Endothelial cell of umbilical vein (primary cell): ENCODE measurements at places on chromosomes 2 and 18. TPM values are rescaled to one million over a fixed set of nuclear protein-coding genes. Genes with fewer than 3 reads are reported as not detected.

CPLX4 gene
- not detected in 2 replicates for total RNA-seq

TXNL1 gene
- 70.6 and 81.2 TPM in 2 replicates for total RNA-seq

MCFD2 gene
- total RNA-seq: 138 and 141 TPM in 2 replicates

BMP10 gene
- not detected in 2 replicates for total RNA-seq

CAVIN2 gene
- total RNA-seq: 171 and 202 TPM in 2 replicates

LONRF2 gene
- total RNA-seq: not detected in 2 replicates

GRCh38 chr18:13913205-13913604 is 2.1 kb downstream of the MC2R start:
- H3K4me1 ChIP-seq: no peaks in the 10 kb centered on the region
- no peaks in the 10 kb centered on the region for H3K27me3 ChIP-seq
- H3K27ac ChIP-seq: no peak overlapping the region
- no peak overlapping the region for H3K4me3 ChIP-seq
- DNase-seq: no peak

DNA sequence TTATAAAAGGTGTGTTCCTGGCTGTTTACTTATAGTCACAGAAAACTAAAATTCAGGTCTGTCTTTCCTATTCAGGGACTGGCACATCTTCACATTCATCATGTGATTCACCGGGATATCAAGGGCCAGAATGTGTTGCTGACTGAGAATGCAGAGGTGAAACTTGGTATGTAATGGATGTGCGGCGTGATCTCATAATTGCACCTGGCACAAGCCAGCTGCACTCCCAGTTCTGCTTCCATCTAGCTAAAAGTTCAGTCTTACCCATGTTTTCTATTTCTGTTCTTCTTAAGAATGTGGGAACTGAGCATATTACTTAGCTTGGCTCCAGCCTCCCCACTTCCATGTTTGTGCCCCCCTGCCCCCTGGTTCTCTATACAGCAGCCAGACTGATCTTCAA is 131.9 kb downstream of the MAP4K4 start:
- H3K27ac ChIP-seq: no peak overlapping the region
- no peak overlapping the region for H3K4me3 ChIP-seq
- peaks cover 38% of the 10 kb centered on the region for H3K36me3 ChIP-seq

- H3K27me3 ChIP-seq: no peaks in the 10 kb centered on the region
- H3K4me3 ChIP-seq: no peak overlapping the region
- no peak for DNase-seq
- H3K36me3 ChIP-seq: no peaks in the 10 kb centered on the region
- H3K27ac ChIP-seq: no peak overlapping the region
- H3K4me1 ChIP-seq: no peaks in the 10 kb centered on the region
Observed at GRCh38 chr2:65751408-65751807, 319.0 kb upstream of the SPRED2 start.

GRCh38 chr2:37706334-37707183 is 35.1 kb upstream of the CDC42EP3 start:
- H3K4me1 ChIP-seq: peaks cover 9% of the 10 kb centered on the region
- H3K27ac ChIP-seq: no peak overlapping the region
- H3K4me3 ChIP-seq: no peak overlapping the region
- no peaks in the 10 kb centered on the region for H3K36me3 ChIP-seq
- no peak for DNase-seq

DNA sequence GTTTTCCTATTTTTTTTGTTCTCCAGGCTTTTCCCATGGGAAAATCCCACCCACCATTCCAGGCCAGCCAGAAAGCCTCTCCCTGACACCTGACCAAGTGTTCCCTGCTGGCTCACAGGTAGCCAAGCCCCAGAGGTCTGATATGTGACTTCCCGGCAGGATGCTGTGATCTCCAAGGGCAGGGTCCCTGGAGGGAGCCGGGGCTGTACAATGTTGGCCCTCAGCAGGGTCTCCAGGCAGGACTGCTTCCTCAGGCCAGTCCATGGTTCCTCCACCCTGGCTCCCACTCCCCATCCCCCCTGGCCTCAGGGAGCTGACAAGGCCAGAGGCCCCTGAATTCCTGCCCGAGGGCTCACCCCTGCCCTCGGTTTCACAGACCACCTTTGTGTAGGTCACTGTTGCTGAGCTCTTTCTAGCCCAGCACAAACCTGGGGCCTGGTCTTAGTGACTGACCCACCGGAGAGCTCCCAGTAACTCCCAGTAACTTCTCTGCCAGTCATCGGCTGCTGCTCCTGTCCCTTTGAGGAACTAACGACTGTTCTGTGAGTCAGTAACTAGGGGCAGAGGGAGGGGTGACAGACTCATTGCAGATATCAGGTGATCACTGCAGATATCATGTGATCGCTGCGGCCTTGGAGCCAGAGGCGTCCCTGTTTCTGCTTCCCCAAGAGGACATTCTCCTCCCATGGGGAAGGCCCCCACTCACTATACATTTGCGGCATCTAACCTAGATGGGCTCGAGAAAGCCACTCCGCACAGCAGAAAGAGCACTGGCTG is 38.7 kb downstream of the SDC1 start:
- H3K4me3 ChIP-seq: no peak overlapping the region
- H3K27me3 ChIP-seq: no peaks in the 10 kb centered on the region
- DNase-seq: no peak
- H3K27ac ChIP-seq: no peak overlapping the region
- H3K4me1 ChIP-seq: no peaks in the 10 kb centered on the region
- no peaks in the 10 kb centered on the region for H3K36me3 ChIP-seq

GRCh38 chr18:71105078-71105819 is 816.4 kb downstream of the SOCS6 start:
- no peak for DNase-seq
- H3K4me1 ChIP-seq: no peaks in the 10 kb centered on the region
- no peak overlapping the region for H3K27ac ChIP-seq

GRCh38 chr18:67705748-67706147 is 189.2 kb upstream of the DSEL start:
- H3K4me3 ChIP-seq: no peak overlapping the region
- no peak overlapping the region for H3K27ac ChIP-seq
- no peaks in the 10 kb centered on the region for H3K36me3 ChIP-seq
- H3K27me3 ChIP-seq: no peaks in the 10 kb centered on the region
- DNase-seq: no peak

- no peak overlapping the region for H3K4me3 ChIP-seq
Observed at GRCh38 chr2:201597397-201597796, 45.9 kb downstream of the TMEM237 start.

DNA sequence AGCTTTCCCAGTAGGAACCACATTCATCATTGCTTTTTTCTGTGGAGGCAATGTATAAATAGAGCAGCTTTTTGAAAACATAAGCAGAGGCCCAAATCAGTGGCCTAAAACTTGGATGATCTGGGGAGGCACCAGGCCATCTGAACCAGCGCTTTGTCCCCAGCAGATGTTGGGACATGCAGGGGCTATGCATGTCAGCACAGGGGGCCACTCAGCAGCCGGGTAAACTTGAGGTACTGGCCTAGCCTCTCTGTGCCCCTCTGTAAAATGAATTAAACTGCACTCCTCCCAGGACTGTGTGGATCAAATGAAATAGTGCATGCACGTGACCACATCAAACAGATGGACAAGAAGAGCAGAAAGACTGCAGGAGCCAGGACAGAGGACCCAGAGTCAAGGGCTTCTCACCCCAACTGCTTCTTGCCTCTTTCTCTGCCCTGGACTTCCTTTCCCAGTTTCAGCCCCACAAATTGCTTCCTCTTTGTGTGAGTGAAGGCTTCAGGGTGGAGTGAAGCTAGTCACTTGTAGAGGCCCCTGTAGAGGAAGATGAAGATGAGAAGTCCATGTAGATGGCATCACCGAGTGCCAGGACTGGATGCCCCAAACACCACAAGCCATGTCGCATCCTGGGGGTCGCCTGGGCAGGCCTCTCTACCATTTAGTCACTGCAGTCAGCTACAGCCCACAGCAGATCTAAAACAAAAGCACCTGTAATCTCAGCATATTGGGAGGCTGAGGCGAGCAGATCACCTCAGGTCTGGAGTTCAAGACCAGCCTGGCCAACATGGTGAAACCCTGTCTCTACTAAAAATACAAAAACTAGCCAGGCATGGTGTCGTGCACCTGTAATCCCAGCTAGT is 53.2 kb downstream of the IMPA2 start:
- no peak overlapping the region for H3K27ac ChIP-seq
- DNase-seq: no peak
- H3K4me3 ChIP-seq: no peak overlapping the region
- peaks cover 3% of the 10 kb centered on the region for H3K27me3 ChIP-seq

- H3K36me3 ChIP-seq: no peaks in the 10 kb centered on the region
- H3K27ac ChIP-seq: no peak overlapping the region
- H3K4me1 ChIP-seq: no peaks in the 10 kb centered on the region
- DNase-seq: no peak
- no peak overlapping the region for H3K4me3 ChIP-seq
- peaks cover 3% of the 10 kb centered on the region for H3K27me3 ChIP-seq
Observed at GRCh38 chr2:217753460-217754200, 249.2 kb downstream of the TNS1 start.

DNA sequence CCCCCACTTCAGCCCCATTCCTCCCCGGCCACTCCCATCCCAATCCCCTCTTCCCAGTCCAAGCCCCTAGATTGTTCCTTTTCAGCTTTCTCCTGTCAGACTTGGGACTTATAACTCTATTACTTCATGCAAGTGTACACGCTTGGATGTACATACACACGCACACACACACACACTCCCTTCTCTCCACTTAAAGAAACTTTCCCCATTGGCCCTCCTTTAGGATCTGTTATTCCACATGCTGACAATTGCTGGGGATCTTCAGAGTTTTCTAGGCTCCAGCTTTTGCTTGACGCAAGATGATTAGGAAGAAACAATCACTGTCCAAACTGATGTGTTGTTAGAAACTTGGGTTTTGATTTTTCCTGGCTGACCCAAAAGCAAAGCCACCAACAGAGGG is 75.4 kb downstream of the CDK15 start:
- no peak overlapping the region for H3K4me3 ChIP-seq
- no peak overlapping the region for H3K27ac ChIP-seq
- no peak for DNase-seq
- no peaks in the 10 kb centered on the region for H3K4me1 ChIP-seq

- H3K36me3 ChIP-seq: no peaks in the 10 kb centered on the region
- H3K4me1 ChIP-seq: no peaks in the 10 kb centered on the region
- DNase-seq: no peak
- H3K27me3 ChIP-seq: no peaks in the 10 kb centered on the region
- no peak overlapping the region for H3K27ac ChIP-seq
- no peak overlapping the region for H3K4me3 ChIP-seq
Observed at GRCh38 chr2:126850940-126851339, 47.8 kb upstream of the TEX51 start.

DNA sequence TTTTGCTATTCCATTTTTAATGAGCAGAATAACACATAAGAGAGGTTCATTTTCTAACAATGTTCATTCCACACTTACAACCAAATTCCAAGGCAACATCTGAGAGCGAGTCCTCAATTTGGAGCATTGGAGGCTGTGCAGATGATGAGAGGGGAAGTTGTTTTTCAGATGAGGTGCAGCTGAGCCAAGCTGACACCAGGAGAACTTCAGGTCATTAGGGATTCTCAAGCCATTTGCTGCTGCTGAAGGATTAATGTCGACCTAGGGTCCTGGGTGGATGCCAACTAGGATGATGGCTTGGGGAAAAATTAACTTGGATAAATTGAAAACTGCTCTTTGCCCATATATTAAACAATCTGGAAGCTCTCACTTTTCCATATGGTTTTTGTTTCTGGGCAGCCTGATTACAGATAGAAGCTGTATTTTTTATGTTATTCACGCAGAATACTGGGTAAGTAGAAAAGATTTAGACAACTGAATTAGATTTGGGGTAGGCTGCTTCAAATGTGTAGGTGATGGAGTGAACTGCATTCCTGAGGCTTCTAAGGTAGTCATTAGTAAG is 206.4 kb upstream of the SLC39A10 start:
- H3K4me1 ChIP-seq: no peaks in the 10 kb centered on the region
- H3K36me3 ChIP-seq: no peaks in the 10 kb centered on the region
- no peaks in the 10 kb centered on the region for H3K27me3 ChIP-seq
- H3K27ac ChIP-seq: no peak overlapping the region

DNA sequence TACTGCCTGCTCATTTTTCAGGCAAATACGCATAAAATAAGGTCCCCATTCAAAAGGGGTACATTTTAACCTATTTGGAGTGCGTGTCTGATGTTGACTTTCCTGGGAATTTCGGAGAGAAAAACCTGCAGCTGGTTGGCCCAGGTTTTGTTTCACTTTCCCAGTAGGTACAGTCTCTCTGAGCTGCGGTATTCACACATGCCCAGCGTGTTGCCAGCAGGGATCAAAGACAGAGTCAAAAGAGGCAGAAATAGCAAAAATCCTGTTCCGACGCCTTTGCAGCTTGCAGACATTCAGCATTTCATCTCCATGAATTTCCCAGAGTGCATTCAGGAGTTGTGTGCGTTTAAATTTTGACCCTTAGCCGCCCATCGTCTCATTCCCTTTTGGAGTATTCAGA is 855.4 kb upstream of the CELF4 start:
- no peak for DNase-seq
- H3K36me3 ChIP-seq: no peaks in the 10 kb centered on the region
- no peaks in the 10 kb centered on the region for H3K27me3 ChIP-seq
- no peaks in the 10 kb centered on the region for H3K4me1 ChIP-seq
- no peak overlapping the region for H3K27ac ChIP-seq
